Fibroblast of lung (primary cell): ENCODE measurements at places on chromosomes 5 and 9. TPM values are rescaled to one million over a fixed set of nuclear protein-coding genes. Genes with fewer than 3 reads are reported as not detected.

GRCh38 chr5:137825165-137825564, 42.5 kb upstream of the MYOT start:
- H3K4me3 ChIP-seq: no peak overlapping the region
- no peaks in the 10 kb centered on the region for H3K36me3 ChIP-seq
- no peaks in the 10 kb centered on the region for H3K27me3 ChIP-seq
- no peak overlapping the region for H3K27ac ChIP-seq
- DNase-seq: no peak

- peak; percentile 74 for DNase-seq
- H3K36me3 ChIP-seq: no peaks in the 10 kb centered on the region
- H3K4me3 ChIP-seq: no peak overlapping the region
Measured at GRCh38 chr5:65263321-65263720, 218.4 kb downstream of the ADAMTS6 start.

DBH gene
- total RNA-seq: not detected in 2 replicates

HACD4 gene
- 12.3 and 24.9 TPM in 2 replicates for total RNA-seq

IRX2 gene
- total RNA-seq: 0.26 and 0.33 TPM in 2 replicates

DNA sequence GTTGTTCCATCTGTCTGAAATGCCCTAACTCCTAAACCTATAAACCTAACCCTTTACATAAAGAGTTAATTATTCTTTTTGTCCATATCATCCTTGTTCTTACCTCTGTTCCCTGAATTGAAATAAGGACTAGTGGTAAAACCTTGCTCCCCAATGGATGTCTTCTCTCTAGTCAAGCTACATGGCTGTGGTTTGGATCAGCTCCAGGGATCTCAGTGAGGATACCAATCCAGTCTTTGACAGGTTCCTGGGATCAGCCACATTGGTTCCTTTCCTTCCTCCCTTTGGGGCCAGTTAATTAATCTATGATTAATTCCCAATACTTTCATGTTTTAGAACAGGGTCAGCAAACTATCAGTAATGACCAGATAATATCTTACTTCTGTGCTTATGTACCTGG, 151.6 kb downstream of the SIL1 start:
- peak; percentile 29 for DNase-seq
- no peak overlapping the region for H3K4me3 ChIP-seq
- H3K27me3 ChIP-seq: no peaks in the 10 kb centered on the region
- no peak overlapping the region for H3K27ac ChIP-seq
- H3K36me3 ChIP-seq: no peaks in the 10 kb centered on the region
- H3K4me1 ChIP-seq: no peaks in the 10 kb centered on the region

CDH18 gene
- 0.33 TPM in 1 of 2 replicates, not detected in the other for total RNA-seq

C5orf58 gene
- not detected in 2 replicates for total RNA-seq

SLC34A3 gene
- total RNA-seq: not detected in 2 replicates

- peaks cover 10% of the 10 kb centered on the region for H3K4me1 ChIP-seq
- H3K27me3 ChIP-seq: no peaks in the 10 kb centered on the region
- H3K36me3 ChIP-seq: no peaks in the 10 kb centered on the region
- DNase-seq: peak; percentile 76
- peak overlapping the region; percentile 45 for H3K27ac ChIP-seq
Measured at GRCh38 chr5:15694696-15695214, 194.8 kb downstream of the FBXL7 start.

DNA sequence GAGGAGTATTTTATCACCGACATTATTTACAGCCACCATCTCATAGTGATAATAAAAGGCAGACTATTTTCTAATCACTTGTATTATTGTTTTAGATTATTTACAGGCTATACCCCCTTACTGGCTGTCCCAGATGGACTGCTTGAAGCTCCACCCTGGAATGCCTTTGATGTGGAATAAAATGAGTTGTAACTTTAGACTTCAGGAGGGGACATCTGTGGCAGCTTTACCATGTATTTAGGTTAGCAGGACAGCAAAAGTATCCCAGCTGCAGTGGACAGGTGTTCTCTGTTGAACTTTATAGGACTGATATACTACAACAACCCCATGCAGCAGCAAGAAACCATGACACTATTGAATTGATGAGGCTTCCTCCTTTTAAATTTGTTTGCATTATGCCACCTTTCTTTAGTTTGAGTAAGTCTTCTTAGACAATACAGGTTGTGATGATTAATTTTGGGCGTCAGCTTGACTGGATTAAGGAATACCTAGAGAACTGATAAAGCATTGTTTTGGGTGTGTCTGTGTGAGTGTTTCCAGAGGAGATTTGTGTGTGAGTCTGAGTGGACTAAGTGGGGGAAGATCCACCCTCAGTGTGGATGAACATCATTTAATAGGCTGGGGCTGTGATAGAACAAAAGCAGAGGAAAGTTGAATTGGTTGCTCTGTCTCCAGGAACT, 29.2 kb upstream of the C9orf57 start:
- H3K27ac ChIP-seq: no peak overlapping the region
- H3K4me1 ChIP-seq: no peaks in the 10 kb centered on the region
- DNase-seq: no peak
- H3K36me3 ChIP-seq: no peaks in the 10 kb centered on the region

OR4F3 gene
- total RNA-seq: 0.17 and 0.26 TPM in 2 replicates

DNA sequence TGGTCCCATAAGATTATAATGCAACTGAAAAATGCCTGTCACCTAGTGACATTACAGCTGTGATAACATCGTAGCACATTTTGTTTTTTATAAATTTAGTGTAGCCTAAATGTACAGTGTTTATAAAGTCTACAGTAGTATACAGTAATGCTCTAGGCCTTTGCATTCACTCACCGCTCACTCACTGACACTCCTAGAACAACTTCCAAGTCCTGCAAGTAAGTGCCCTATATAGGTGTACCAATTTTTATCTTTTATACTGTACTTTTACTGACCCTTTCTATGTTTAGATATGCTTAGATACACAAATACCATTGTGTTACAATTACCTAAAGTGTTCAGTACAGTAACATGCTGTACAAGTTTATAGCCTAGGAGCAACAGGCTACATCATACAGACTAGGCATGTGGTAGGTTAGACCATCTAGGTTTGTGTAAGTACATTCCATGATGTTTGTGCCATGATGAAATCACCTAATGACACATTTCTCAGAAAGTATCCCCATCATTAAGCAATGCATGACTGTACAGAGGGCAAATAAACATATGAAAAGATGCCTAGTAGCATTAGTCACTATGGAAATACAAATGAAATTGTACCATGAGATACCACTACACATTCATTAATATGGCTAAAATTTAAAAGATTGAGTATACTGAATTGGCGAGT, 127.6 kb downstream of the TRPM6 start:
- H3K4me3 ChIP-seq: no peak overlapping the region
- H3K27me3 ChIP-seq: no peaks in the 10 kb centered on the region
- H3K4me1 ChIP-seq: peaks cover 2% of the 10 kb centered on the region
- H3K27ac ChIP-seq: no peak overlapping the region

DNA sequence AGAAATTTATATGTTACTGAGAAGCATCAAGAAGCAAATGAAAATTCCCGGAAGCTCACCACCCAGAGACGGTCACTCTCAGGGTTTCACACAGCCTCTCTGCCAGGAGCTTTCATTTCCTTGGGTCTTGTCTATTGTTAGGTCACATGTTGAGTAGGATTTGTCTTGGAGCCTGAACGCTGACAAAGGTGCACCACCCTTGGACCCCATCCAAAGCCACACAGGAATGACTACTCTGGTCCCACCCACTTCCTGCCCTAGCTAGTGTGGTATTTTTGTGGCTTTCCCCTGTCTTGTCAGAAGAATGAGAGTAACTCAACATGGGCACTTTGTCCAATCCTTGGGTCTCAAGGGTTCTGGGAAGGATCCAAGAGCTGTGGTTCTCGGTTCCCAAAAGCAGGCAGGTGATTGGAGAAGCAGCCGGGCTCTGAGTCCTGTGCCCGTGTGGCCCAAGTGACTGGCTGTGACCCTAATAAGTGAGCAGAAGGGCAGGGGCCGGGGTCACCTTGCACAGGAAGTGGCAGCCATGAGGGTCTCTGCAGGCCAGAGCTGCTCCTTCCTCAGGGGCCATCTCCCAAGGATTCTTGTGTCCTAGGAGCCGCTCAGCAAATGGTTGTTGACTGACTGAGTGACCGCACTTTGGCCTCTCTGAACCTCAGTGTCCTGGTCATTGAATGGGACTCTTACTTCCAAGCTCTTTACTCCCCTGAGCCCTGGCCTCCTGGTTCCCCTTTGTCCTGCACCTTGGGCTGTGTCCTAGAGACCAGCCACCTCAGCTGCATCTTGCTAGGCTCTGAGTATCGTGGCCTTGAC, 6.9 kb downstream of the FGD3 start:
- no peaks in the 10 kb centered on the region for H3K27me3 ChIP-seq
- no peaks in the 10 kb centered on the region for H3K36me3 ChIP-seq
- H3K4me1 ChIP-seq: no peaks in the 10 kb centered on the region
- no peak overlapping the region for H3K27ac ChIP-seq
- DNase-seq: no peak

SPINK6 gene
- not detected in 2 replicates for total RNA-seq

- no peak overlapping the region for H3K27ac ChIP-seq
- H3K4me3 ChIP-seq: no peak overlapping the region
Measured at GRCh38 chr5:83654427-83654994, 66.1 kb downstream of the HAPLN1 start.

GRCh38 chr5:107293541-107294210, 377.1 kb downstream of the EFNA5 start:
- H3K4me3 ChIP-seq: no peak overlapping the region
- H3K36me3 ChIP-seq: no peaks in the 10 kb centered on the region
- peak; percentile 20 for DNase-seq
- no peaks in the 10 kb centered on the region for H3K4me1 ChIP-seq

CXXC5 gene
- total RNA-seq: 29.0 and 43.9 TPM in 2 replicates

- peaks cover 3% of the 10 kb centered on the region for H3K4me1 ChIP-seq
- no peaks in the 10 kb centered on the region for H3K36me3 ChIP-seq
- no peaks in the 10 kb centered on the region for H3K27me3 ChIP-seq
- peak; percentile 93 for DNase-seq
- H3K27ac ChIP-seq: peak overlapping the region; percentile 29
- H3K4me3 ChIP-seq: no peak overlapping the region
Measured at GRCh38 chr9:70081120-70081495, 37.5 kb downstream of the MAMDC2 start.

DNA sequence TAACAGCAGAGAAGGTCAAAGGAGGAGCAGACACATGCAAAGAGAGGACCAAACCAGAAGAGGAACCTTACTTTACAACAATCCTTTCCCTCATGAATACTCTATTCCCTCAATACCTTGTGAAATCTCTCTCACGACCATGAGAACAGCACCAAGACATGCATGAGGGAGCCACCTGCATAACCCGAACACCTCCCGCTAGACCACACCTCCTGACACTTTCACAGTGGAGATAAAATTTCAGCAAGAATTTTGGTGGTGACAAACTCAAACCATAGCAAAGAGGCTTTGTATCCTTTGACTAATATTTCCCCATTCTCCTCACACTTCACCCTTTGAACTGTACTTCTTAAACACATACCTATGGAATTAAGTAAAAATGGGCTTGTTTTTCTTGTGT, 101.7 kb downstream of the RORB start:
- no peaks in the 10 kb centered on the region for H3K36me3 ChIP-seq
- H3K27me3 ChIP-seq: no peaks in the 10 kb centered on the region
- no peak overlapping the region for H3K27ac ChIP-seq

DBN1 gene
- total RNA-seq: 96.4 and 102 TPM in 2 replicates

- DNase-seq: peak; percentile 18
- no peaks in the 10 kb centered on the region for H3K36me3 ChIP-seq
- no peak overlapping the region for H3K4me3 ChIP-seq
Measured at GRCh38 chr5:128711216-128711615, 173.2 kb upstream of the FBN2 start.

- H3K4me3 ChIP-seq: no peak overlapping the region
- H3K27ac ChIP-seq: no peak overlapping the region
- peak; percentile 22 for DNase-seq
- no peaks in the 10 kb centered on the region for H3K36me3 ChIP-seq
Measured at GRCh38 chr5:79800979-79801827, 111.6 kb downstream of the CMYA5 start.

GRCh38 chr5:77430726-77431125, 61.4 kb downstream of the WDR41 start:
- no peaks in the 10 kb centered on the region for H3K27me3 ChIP-seq
- no peak overlapping the region for H3K27ac ChIP-seq
- no peaks in the 10 kb centered on the region for H3K36me3 ChIP-seq
- H3K4me1 ChIP-seq: peaks cover 19% of the 10 kb centered on the region

DNA sequence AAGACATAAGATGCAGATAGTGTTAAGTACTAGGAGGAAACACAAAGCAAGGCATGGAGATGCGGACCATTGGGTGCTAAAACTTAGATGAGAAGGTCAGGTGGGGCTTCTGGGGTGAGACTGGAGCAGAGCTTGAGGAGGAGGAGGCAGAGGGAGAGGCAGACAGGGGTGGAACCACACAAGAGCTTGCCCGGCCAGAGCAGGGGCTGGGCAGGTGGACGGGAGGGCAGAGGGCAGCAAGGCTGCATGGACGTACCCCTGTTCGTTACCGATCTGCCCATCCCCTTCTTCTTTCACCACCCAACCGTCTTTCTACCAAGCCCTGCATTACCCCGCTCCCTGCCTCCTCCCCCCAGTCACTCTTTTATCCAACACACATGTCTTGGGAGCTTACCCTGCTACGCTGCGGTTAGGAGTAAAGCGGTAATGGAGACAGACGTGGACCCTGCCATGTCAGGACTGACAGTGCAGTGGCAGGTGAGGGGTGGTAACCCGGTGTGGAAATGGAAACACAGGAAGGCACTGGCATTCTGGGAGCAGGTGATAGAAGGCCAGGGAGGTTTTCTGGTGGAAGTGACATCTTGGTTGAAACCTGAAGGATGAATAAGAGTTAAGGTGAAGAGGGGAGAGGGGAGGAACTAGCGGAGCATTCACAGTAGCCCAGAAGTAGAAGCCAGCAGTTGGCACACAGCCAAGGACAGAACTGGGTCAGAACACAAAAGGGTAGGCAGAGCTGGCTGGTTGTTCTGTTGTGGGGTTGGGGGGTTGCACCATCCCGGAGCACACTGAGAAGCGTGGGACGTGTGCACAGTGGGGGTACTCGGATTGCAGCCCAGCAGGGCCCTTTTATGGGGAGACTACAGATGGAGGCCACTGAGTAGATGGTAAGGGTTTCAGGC, 167.2 kb downstream of the CACNA1B start:
- H3K27me3 ChIP-seq: no peaks in the 10 kb centered on the region
- no peak for DNase-seq
- H3K4me3 ChIP-seq: no peak overlapping the region
- no peaks in the 10 kb centered on the region for H3K4me1 ChIP-seq
- no peaks in the 10 kb centered on the region for H3K36me3 ChIP-seq
